ENCODE measurements at places on chromosomes 2 and 18.

GRCh38 chr18:45538444-45538843 lies 76.8 kb upstream of the SLC14A2 start:
- DNase-seq, result no peak

DNA sequence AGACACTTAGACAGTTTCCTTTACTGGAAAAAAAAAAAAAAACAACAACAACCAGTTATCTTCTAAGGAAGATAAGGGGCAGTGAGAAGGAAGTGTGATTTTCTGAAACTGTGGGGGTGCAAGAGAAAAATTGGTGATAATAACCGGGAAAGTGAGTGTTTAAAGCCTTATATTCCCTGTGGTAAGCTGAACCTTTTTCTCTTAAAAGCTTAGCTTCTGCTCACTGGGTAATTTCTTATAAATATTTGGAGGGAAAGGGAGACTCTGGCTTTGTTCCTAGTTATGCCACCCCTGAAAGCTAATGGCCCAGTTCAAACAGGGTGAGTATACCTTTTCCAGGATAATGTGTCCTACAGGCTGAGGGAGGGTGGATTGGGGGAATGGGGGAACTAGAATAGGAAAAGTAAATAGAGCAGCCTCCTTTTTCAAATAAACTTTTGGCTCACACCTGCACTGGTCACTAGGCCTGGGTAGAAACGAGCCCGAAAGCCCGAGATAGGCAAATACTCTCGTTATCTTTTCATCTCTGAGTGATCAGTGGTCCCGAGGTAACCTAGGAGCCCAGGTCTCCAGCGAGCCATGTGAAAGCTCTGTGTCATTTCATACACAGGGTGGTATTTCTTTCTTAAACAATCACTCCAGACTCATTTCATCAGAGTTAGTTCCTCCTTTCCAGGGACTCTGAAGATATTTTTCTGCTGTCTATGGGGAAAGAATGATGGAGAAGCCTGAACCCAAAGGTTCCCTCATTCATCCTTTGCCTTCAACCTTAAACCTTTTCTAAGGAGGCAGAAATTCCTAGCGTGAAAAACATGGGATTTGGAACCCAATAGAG lies 15.5 kb upstream of the SRBD1 start:
- no peak for DNase-seq

- no peak for DNase-seq
These were observed 59.8 kb downstream of the HDLBP start for GRCh38 chr2:241255542-241256167.

DNA sequence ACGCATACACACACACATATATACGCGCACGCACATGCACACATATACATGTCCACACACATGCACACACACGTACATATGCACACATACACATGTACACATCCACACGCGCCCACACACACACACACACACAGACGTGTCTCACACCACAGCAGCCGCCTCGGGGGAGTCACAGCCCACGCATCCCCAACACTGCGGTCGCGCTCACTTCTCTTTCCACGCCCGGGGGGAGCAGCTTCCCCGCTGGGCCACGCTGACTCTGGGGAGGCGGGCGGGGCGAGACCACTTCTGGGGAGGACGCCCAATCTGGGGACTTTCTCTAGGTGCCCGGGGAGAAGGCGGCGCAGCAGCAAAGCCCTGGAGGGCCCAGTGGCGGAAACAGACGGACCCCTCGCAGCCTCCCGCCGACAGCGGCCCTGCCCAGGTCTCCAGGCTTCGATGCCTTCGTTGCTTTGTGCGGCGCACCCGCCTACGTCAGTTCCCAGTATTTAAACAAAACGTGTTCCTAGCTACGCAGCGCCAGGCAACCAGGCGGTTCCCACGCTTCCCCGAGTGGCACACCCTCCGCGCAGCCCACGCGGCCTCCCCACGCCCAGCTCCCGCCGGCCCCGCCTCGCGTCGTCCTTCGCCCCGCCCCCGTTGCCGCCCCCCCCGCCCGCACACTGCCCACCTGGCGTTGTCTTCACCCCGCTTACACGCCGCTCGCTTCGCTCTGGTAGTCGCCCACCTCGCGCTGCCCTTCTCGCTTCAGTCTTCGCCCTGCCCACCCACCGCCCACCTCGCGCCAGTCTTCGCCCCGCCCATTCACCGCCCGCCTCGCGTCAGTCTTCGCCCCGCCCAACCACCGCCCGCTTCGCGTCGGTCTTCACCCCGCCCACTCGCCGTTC lies 810 bp upstream of the RBFA start:
- no peak for DNase-seq

- no peak for DNase-seq
These were observed 2.8 kb downstream of the ETAA1 start for GRCh38 chr2:67399831-67400489.

DNA sequence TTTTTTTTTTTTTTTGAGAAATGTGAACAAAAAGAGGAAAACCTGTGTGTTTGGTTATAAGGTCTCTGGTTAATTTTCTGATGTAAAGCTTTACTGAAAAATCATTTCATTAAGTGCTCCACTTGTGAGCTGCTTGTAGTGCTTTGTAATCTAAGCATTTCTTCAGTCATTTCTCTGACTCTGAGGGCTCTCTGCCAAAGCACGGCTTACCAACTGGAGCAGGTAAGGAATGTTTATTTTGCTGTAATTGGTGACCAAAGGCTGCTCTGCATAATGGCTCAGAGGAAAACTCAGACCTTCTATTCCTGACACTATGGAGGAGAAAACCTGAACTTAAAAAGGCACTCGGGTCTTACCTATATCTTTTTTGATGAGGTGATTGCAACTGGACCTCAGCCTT lies 848.8 kb downstream of the MBD2 start:
- DNase-seq, result no peak

GRCh38 chr2:209574515-209574914 lies 150.7 kb downstream of the MAP2 start:
- no peak for DNase-seq

DNA sequence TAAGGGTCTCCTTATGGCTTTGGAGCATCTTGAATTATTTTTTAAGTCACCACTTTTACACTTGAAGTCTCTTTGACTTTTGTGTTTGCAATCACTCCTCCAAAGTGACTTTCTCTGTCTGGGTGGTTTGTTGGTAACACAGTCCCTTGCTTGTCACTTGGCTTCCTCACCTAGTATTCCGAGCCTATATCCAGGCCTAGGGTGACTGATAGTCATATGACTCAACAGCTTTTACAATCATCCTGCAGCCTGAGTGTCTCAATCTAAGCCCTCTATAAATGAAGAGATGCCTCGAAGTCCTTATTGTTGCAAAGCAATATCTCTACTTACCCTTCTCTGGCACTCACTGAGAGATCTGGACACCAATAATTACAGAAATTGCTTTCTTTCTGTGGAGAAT lies 53.9 kb upstream of the SETBP1 start:
- no peak for DNase-seq

DNA sequence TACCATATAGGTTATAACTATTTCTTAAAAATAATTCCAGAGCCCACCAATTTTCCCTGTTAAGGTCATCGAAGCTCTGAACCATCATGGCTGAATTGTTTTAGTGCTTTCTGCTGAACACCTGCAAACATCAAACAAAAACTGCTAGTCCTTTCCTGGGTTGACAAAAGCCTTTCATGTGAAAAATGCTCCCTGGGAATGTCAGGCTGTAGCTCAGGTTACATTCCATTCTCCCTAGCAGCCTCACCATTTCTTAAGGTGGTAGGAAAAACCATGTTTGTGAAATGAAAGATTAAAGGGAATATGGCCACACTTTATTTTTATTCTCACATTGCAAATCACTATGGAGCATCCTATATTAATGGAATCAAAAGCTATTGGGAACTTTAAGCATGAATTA lies 5.7 kb downstream of the TCF4 start:
- DNase-seq, result no peak

GRCh38 chr2:215597577-215597976 lies 161.7 kb upstream of the FN1 start:
- DNase-seq, result no peak

- no peak for DNase-seq
These were observed 1.1 kb upstream of the ONECUT2 start for GRCh38 chr18:57433934-57434535.

- DNase-seq, result no peak
These were observed 420.9 kb downstream of the TGIF1 start for GRCh38 chr18:3870914-3871313.

DNA sequence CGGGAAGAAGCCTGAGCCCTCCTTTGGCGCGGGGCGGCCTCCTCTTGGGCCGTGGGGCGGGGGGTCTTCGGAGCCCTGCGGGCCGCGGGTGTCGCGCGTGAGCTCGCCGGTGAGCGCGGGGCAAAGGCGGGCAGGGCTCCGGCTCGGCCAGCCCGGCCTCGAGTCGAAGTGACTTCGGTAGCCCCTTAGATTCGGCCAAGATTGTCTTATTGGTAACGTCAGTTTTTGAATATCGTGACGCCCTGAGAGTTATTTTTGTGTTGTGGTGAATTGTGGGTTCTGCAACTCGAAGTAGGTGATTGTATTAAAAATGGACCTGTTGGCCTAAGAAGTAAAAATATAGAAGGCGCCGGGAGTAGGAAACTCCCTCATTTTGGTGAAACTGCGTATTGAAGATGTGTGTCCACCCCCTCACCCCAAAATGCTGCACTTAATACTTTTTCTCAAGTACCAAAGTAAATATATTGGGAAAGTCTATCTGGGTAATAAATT lies 669 bp downstream of the MARCHF7 start:
- no peak for DNase-seq

GRCh38 chr2:60335533-60336237 lies 217.8 kb downstream of the BCL11A start:
- no peak for DNase-seq

GRCh38 chr2:101300836-101301235 lies 7.7 kb downstream of the RNF149 start:
- no peak for DNase-seq

- DNase-seq, result no peak
These were observed 69.4 kb downstream of the SRD5A2 start for GRCh38 chr2:31511376-31511775.

DNA sequence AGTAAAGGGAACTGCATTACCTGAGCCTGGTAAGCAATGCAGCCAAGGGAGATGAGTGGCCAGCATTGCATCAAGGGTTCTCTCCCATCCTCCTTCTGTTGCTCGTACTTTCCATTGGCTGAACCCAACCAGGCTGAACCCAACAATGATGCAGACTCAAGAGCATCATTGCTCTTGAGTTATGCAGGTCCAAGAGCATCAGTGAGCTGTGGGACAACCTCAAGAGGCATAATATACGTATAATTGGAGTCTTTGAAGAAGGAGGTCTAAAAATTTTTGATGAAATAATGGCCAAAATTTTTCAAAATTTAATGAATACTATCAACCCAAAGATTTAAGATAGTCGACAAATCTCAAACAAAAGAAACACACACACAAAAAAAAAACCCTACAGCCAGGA lies 213.0 kb downstream of the RNF152 start:
- no peak for DNase-seq

- DNase-seq, result no peak
These were observed 471.8 kb downstream of the IRS1 start for GRCh38 chr2:226327830-226328229.

- DNase-seq, result peak; percentile 24
These were observed 482.2 kb downstream of the SPAG16 start for GRCh38 chr2:213766465-213766901.

GRCh38 chr18:10367836-10368235 lies 86.6 kb upstream of the APCDD1 start:
- peak; percentile 54 for DNase-seq

DNA sequence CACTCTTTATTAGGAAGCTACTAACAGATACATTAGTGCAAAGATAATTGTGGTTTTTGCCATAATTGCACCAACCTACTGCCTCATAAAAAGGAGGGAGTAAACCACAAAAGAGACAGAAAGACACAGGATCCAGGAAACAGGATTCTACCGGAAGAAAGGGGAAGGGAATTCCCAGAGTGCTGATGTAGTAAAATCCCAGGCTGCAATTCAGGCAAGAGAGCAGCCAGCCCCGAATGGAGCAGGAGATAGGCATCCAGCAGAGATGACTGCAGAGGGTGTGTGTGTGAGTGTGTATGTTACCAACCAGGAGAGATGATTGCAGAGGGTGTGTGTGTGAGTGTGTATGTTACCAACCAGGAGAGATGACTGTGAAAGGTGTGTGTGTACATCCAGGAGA lies 84.4 kb downstream of the KCNS3 start:
- DNase-seq, result no peak

- DNase-seq, result no peak
These were observed 54.0 kb upstream of the SPATS2L start for GRCh38 chr2:200252265-200253067.

DNA sequence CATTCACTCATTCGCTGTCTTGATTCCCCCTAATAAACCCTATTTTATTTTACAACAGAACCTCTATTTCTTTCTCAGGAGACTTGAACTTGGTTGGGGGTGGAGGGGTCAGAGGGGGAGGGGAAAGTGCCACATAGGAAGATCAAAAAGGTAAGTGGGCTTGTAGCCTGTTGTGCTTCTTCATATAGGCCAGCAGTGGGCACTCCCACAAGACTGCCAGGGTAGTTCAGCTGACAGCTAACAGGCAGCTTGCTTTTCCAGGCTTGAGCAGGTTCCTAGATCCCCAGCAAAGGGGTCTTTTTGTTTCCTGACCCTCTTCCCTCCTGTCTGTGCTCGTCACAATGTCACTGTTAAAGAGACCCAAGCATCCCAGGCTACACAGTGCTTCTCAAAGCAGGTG lies 829 bp upstream of the KIAA2012 start:
- no peak for DNase-seq

- no peak for DNase-seq
These were observed 12.6 kb downstream of the SULT1C4 start for GRCh38 chr2:108390340-108390739.

All from RPMI8226 (cell line).